NK-92 treated with Interleukin-12 subunit alpha and Interleukin-12 subunit beta, amount 100 ng/mL, for 24 hours (cell line): ENCODE measurements at places on chromosomes 3 and 15.

DNA sequence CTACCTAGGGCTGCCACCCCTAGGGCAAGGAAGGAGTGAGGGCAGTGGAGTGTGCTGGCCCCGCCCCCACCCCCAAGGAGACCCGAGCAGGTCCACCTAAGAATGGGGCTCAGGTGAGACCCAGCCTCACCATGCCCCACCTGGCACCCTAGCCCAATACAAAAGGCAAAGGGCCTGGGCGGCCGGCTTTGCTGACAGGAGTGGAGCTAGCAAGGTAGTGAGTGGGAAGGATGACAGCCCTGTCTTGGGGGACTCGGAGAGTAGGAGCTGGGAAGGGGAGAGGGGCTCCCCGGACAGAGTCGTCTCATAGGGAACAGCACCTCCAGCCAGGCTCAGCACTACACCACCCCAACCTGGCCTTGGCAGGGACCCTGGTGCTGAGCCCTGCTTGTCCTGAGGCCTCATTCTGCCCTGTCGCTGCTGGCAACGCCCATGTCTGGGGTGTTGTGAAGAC is 12.1 kb downstream of the C15orf39 start:
- no peak for DNase-seq

DNA sequence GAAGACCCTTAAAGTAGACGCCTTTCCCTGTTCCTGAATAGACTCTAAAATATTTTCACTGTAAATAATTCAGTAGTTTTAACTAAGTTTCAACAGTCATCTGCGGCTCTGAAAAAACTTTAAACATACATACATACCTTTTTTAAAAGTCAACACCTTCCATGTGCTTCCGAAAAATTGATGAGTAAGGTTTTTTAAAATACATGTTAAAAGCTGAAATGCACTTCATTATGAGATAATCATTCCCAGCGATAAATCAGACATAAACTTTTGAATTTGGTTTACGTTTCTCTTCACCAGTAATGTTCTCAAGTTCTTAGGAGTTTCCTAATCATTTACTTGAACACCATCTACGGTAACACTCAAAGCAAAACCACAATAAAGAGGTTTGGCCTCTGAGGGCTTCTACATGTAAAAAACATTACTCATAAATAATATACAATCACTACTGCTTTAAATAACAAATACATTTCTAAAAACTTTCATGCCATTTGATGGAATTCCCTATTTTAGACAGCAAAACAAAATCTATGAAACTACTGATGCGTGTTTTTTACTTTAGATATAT is 403.5 kb downstream of the SHQ1 start:
- no peak for DNase-seq

DNA sequence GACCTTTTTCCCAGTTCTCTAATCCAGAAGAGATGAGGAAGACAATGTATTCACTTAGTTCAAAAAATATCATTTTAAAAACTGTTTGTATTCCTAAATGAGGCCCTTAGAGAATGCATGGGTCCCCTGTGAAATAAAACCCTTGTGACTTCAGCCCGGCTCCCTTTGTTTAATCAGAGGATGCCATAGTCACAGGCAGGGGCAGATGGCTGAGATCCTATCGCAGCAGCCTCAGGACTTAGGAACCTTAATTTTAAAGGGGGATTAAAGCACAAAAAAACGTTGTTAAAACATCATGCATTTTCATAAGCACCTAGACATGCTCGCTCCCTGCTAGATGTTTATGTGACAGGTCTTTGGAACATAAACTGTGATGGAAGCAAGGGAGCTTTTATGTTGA is 176.6 kb downstream of the IL20RB start:
- no peak for DNase-seq

GRCh38 chr3:158642005-158642404 is 2.3 kb upstream of the GFM1 start:
- DNase-seq, result no peak

DNA sequence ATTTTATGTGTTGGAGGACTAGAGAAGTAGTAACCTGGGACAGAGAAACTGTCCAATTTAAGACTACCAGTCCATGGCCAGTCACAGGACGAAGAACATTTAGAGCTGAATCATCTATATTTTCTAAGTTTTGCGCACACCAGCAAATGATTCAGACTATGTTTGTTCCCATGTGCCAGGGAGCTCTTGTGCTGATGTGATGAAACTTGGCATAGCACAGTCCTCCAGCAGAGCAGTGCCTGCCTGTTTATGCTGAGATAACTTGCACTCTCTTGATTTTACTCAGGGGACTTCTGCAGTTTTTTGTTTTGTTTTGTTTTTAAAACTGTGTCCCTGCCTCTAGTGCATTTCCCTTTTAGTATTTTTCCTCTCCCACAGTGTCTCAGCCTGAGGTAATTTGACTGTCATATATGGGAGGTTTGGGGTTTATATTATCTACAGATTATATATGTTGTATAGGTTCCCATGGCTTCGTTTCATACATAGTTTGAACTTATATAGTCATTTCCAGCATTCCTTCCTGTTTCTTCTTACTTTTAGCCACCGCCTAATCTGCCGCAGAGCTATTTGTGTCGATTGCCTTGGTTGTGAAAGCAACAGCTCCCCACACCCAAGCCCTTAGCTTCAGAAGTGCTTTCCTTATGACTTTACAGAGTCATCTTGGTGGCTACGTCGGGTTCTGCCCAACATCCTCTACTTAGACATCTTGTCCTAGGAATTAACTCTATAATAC is 45.5 kb downstream of the PPM1L start:
- DNase-seq, result no peak

DNA sequence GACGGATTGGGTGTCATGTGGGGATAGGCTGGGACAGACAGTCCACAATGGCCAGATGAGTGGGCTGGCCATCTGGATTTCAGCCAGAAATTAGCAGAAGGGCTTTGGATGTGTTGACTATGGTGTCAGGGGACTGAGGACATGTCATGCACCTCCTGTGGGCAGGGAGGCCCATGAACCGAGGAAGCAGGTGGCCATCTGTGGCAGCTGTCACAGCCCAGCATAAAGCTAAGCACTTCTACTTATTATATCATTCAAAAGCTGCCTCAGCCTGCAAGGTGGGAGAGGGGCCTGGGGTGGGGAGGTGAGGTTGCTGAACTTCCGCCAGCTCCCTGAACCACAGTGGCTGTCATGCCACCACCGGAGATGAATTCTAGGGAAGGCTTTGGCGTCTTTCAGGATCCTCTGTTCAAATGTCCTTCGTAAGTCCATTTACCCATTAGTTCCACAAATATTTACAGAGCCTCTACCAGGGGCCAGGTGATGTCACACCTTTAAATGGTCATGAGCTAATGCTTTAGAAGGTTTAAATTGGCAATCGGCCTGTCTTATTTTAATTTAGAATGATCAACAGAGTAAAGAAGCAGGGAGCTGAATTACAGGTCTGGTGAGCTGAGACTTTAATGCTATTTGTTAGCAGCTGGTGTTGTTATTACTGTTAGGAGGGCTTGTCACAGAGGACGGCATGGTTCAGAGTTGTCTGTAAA is 23.6 kb upstream of the CAV3 start:
- no peak for DNase-seq

GRCh38 chr3:118628704-118629341 is 405.8 kb downstream of the IGSF11 start:
- DNase-seq, result peak; percentile 44

DNA sequence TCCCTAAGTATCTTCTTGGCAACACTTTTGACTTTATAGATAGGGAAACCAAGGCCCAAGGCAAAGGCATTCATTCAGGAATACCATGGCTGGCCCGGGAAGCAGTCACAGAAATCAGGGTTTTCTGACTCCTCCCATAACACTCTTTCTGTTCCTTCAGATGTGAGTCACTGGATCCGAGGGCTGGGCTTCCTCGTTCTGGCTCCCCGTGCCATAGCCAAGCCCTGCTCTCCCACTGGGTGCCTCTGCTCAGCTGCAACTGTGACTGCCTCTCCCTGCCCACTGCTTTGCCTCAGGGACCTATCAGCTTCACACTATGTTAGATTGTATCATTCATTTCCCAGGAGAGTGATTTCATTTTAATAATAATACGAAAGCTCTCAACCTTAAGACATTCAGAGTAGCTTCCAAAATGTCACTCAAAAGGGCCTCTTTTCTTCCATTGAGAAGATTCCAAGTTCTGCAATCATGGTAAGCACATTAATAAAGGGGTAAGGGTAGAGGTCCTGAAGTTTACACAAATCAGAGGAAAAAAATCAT is 50.2 kb downstream of the GABRB3 start:
- no peak for DNase-seq

GRCh38 chr3:141285570-141285969 is 53.9 kb downstream of the PXYLP1 start:
- no peak for DNase-seq
